Astrocyte (in vitro differentiated cells and primary cell): ENCODE measurements at places on chromosomes 7 and 10.

DNA sequence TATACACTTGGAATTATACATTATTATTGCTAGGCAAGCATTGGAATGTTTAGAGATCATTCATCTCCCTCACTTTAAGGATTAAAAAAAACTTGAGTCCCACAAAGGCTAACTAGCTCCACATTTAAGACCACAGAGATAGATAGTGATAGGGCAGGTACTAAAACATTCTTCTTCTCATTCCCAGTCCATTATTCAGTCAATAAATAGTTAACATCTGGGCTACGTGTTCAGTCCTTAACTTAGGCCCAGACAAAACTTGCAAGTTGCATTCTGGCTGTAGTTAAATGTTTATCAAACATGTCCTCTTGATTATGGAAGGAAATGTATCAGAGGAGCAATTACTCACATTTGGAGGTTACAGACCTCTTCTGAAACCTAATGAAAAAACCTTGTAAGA is 2.4 kb downstream of the GNG11 start:
- DNase-seq = peak; percentile 36

GRCh38 chr7:14018751-14019150 is 29.3 kb upstream of the ETV1 start:
- peak; percentile 55 for DNase-seq

DNA sequence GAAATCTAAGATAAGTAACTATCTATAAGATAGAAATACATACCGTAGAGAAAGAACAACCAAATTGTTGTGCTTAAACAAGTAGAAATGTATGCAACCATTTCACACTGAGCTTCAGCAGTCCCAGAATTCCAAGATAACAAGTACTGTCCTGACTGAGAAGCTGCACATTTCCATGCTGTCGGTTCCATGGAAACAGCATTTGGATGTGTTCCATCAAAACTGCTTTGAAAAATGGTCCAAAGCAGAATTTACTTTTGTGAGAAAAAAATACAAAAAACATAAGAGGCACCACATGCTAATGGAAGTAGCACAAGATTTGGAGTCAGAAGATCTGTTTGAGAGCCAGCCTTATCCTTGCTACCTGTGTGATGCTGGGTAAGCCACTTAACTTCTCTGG is 92.6 kb downstream of the MTERF1 start:
- DNase-seq = no peak

- no peak for DNase-seq
Measured at GRCh38 chr7:139721821-139722220, 56.0 kb downstream of the HIPK2 start.

GRCh38 chr7:46478046-46478445 is 557.0 kb upstream of the IGFBP3 start:
- DNase-seq = peak; percentile 77

DNA sequence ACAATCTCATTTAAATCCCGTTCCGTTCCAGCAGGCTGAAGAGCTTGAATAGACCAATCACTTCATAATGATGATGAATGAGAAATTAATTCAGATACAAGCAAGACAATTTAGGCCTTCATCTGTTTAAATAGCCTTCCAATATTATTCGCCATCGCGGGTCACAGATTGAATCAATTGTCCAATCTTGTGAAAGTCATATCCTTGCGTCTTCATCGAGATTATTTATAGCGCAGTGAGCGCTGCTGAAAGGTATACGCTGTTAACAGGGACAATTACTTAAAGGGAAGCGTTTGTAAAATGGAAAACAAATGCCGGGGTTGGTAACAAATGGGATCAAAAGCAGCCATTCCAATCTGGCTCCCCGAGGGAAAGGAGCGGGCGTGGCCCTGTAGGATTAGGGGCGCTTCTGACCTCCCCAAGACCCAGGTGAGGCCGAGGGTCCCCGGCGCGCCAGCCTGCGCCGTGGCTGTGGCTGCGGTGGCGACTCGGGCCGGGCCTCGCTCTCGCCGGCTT is 8.6 kb downstream of the EVX1 start:
- DNase-seq = no peak

DNA sequence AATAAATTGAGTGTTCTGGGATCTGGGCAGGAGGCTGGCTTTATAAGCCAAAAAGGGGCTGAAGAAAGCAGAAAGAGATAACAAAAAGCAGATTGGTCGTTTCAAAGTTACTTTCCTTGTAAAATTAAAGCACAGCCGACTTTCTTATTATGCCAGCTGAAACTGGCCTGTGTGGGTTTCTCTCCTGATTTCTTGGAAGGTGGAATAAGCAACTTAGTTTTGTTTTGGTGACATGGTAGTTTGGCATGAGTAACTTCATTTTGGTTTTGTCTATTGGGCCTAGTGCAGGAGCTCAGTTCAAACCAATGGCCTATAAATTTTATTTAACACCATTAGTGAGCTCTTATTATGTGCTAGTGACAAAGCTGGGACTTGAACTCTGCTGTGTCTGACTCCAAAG is 13.2 kb upstream of the DNAJC12 start:
- DNase-seq = no peak

- no peak for DNase-seq
Measured at GRCh38 chr10:406976-407375, 271.7 kb downstream of the ZMYND11 start.

- DNase-seq = no peak
Measured at GRCh38 chr7:152959610-152960009, 200.1 kb downstream of the ACTR3B start.

GRCh38 chr10:132192076-132192975 is 5.6 kb downstream of the DPYSL4 start:
- DNase-seq = no peak

GRCh38 chr10:27022048-27022447 is 78.2 kb downstream of the ANKRD26 start:
- DNase-seq = no peak

DNA sequence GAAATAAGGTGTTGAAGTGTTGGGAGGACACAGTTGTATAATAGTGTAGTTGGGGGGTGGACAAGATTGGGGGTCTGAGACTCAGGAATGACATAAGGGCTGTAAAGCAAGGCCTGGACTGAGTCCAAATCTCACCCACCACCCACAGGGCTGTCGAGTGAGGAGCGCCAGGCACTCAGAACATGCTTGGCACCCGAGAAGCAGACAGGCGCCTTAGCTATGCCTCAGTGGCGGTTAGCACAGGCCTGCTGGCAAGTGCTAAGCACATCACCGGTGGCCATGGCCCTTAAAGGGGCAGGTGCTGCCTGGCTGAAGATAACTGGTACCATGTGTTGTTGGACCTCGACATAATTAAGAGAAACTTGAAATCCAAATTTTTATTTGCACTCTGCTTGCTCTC is 90.7 kb downstream of the COL13A1 start:
- DNase-seq = no peak
